ENCODE measurements at places on chromosomes 5 and 9.

DNA sequence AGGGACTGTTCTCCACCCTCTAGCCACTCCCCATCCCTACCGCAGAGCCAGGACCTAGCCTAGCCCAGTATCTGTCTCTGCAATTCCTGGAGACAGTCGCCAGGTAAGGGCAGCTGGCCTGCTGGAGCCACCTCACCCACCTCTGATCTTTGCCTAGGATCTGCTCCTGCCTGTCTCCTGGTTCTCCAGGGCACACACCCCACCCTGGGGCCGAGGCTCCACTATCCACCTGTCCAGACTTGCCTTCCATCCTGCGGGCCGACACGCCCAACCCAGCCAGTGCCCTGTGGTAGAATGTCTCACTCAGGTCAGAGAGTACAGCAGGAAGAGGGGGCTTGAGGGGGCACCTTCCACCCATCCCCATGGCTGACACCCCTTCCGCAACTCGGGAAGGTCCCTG, 15.7 kb upstream of the AQP7 start:
- DNase-seq, result no peak

DNA sequence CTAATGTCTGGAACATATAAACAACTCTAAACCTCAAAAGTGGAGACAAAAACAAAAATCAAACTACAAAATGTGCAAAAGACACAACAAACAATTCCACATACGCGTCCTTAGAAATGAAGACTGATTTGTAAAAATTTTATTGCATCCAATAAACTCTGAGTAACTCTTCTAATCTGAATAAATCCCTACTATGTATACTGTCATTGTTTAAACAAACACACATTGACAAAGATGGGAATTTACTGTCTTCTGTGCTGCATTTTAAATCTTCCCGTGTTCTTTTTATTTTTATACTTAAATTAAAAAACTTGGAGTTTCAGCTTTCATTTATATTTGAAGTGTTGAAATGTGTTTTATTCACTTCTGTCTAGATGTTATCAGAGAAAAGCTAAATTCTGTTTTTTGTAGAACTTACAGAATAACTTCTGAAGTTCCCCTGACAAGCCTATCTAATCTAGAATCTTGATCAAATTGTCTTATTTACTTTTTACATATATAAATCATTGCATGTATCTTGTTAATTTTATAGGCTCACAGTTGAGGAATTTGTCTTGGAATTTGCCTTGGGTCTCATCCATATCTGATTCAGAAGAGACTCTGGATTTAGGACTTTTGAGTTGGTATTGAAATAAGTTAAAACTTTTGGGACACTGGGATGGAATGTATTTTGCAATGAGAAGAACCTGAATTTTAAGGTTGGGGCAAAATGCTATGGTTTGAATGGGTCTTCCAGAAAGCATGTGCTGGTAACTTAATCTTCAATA, 2064.4 kb upstream of the C9orf72 start:
- DNase-seq, result no peak

DNA sequence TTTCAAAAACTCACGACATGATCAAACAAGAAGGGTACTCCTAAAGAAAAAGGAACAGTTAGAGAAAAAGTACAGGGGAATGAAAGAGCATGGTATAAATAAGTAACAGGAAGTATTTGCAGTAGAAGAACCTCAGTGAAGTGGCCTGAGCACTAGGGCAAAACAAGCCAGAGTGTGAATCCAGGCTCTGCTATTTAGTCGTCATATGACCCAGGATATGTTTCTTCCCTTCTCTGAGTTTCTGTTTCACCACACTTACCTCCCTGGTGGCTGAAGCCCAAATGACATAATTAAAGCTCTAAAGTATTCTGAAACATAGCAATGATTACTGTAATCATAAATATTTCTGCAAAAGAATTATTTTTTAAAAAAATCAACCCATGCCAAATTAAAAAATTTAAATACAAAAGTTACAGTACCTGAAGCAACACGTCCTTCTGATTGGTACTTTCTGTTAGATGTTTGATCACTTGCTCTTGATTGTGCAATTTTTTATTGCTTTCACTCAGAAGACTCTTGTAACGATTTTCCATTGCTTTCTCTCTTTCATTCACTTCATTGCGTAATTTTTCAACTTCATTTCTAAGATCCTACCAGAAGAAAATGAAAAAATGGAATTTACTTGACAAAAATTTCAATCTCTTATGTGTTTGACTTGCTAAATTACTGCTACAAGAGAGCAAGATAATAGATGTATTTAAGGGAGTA, 88.9 kb downstream of the CDK5RAP2 start:
- DNase-seq, result no peak

GRCh38 chr5:143347698-143348344, 55.7 kb downstream of the NR3C1 start:
- no peak for DNase-seq

DNA sequence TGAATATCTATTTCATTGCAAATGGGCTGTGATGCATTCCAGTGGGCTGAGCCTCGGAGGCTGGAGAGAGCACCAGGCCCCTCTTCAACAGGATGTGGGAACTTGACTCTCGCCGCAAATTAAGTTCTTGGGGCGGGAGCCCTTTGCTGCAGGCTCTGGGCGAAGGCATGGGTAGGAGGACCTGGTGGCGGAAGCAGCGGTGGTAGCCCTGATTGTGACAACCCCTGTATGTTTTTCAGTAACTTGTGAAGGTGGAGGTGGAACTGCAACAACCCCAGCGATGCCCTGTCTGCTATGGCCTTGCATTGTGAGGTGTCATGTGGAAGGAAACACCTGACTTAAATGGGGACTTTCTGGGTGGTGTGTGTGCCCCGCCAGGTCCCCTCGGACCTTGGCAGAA, 9.4 kb downstream of the FYB1 start:
- DNase-seq, result peak; percentile 64

GRCh38 chr5:88145611-88146467, 122.8 kb downstream of the TMEM161B start:
- no peak for DNase-seq

GRCh38 chr5:82816926-82817325, 260.3 kb downstream of the TMEM167A start:
- DNase-seq, result no peak

GRCh38 chr5:157447201-157447637, 12.8 kb upstream of the NIPAL4 start:
- no peak for DNase-seq

DNA sequence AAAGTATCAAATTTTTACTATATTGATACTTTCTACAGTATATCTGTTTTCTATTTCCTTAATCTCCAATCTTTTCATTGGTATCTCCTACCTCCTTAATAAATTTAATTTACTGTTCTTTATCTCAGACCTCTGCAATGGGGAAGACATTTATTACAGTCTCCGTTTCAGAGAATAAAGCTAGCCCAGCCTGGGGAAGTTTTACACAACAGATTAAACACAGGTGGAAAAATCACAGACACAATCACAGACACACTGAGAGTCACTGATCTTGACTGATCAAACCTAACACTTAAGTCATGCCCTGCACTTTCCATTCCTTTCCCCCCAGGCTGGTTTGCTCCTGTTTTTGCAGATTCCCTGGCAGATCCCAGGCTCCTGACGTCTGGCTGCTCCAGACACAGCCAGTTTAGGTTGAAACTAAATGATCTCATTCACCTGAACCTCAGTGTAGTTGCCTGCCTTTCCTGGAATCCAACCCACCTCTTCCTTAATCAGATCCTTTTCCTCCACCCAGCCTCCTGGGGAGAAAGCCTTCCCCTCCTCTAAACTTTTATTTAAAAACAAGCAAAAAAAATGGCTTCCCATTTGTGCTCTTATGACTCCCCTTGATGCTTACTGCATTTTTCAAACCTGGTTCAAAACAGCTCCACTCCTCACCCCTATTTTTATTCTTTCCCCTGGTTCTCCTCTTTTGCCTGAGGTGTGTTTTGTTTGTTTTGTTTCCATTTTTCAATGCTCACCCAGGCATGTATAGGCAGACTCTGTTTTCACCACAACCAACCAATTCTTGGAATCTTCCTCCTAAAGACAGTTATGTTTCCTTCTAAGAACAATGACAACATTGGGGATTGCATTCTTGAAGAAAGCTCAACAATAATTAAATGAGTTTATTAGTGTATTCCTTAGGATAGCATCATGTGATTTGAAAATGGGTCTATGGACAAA, 29.5 kb upstream of the OSMR start:
- DNase-seq, result no peak

DNA sequence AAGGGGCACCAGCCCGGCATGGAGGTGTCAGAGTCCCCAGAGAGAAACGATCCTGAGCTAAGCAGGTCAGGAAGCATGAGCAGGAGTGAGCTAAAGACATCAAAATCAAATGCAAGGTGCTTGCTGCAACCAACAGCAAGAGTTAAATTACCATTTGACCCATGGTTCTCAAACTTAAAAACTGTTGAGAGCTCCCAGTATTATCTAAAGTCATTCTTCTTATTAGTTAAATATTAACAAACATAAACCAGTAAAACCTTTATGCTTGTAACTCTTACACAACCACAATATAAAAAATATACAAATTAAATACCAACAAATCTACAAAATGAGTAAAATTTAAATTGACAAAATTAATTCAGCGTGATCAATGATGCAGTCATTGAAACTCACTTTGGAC, 51.5 kb downstream of the FANCC start:
- DNase-seq, result no peak
